ENCODE measurements at places on chromosomes 16 and 17. TPM values are rescaled to one million over a fixed set of nuclear protein-coding genes. Genes with fewer than 3 reads are reported as not detected.

DNA sequence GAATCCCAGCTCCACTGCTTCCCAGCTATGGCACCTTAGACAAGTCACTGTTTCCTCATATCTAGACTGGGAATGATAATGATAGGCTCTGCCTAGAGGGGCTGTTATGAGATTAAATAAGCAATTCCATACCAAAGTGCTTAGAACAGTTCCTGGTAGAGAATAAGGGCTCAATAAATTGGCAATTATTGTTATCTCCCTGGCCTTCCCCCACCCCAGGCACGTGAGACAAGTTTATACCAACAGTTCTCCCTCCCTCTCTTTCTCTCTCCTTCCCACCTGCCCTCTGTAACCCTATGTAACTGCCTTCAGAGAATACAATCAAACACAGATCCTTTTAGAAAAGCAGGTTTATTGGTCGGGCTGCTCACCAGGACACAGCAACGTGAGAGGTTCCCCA, 13.9 kb upstream of the STAT3 start:
- no peak for DNase-seq

DNA sequence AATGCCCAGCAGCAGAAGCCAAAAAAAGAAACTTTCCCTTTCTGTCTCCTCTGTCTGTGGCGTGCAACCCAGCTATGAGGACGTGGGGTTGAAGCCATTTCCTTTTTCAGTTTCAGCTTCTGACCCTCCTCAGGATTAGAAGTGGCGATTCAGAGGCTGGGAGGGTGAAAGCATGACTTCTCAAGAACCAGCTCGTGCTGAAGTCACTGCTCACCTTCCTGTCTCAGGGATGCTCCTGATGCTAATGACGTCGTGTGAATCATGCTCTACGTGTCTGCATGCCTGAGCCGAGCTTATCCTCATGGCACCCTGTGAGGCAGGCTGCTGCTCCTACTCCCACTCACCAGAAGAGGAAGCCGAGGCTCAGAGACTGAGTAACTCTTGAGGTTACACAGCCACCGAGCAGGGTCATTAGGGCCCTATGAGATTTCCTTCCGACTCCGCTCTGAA, 5.7 kb upstream of the LPO start:
- no peak for DNase-seq

Gene IKZF3
- total RNA-seq = 106 TPM

GRCh38 chr17:5780476-5780875, 196.2 kb upstream of the NLRP1 start:
- DNase-seq = no peak

- DNase-seq = no peak
These were observed 5.9 kb upstream of the CCDC154 start for GRCh38 chr16:1450218-1450617.

DNA sequence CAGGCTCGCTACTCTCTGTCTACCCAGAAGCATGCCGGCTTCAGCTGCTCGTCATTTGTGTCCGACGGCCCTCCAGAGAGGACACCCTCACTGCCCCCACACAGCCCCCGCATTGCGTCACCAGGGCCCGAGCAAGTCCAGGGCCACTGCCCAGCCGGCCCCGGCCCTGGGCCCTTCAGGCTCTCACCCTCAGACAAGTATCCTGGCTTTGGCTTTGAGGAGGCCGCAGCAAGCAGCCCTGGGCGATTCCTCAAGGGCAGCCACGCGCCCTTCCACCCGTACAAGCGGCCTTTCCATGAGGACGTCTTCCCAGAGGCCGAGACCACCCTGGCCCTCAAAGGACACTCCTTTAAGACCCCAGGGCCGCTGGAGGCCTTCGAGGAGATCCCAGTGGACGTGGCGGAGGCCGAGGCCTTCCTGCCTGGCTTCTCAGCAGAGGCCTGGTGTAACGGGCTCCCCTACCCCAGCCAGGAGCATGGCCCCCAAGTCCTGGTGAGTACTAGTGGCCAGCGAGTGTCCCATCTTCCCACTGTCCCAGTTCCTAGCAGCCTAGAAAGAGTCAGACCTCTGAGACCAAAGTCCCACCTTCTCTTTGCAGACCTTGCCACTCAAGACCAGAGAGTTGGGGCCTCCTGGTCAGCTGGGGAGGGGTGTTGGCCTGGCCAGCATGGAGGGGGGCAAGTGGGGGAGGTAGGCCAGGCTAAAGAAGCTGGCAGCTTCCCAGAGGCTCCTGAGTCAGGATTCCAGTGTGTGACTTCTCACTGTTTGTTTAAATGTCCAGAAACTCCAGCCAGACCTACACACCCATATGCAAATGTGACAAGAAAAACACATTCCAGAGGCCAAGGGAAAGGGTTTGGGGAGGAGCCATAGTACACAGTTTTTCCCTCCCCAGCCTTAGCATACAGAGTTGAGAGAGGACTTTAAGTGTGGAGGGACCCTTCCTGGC, 18.6 kb downstream of the FOXN1 start:
- no peak for DNase-seq

DNA sequence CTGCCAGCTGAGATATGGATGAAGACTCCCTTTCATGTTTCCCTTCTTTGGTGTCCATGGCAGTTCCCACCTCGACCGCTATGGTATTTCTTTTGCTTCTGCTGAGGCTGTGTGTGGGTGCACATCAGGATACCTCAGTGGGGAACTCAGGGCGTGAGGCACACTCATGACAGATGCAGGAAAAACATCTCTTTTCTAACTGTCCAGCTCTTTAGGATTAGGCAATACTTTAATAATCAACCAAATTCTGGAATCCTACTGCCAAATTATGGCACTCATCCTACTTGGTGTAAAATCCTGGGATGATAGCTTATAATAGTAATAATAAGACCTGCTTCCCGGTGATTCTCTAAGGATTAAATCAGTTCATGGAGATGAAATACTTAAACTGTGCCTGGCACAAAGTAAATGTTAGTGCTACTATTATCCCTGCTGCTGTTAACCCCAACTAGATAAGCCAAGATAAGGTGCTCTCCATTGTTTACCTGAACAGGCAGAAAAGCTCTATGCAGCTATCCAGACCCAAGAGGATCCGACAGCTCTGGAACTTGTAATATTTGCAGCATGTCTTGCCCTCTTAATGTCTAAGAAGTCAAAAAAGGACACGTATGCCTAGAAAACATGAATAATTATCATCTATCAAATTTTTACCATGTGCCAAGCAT, 543.3 kb downstream of the WWOX start:
- no peak for DNase-seq

Gene CIBAR2
- not detected for total RNA-seq

DNA sequence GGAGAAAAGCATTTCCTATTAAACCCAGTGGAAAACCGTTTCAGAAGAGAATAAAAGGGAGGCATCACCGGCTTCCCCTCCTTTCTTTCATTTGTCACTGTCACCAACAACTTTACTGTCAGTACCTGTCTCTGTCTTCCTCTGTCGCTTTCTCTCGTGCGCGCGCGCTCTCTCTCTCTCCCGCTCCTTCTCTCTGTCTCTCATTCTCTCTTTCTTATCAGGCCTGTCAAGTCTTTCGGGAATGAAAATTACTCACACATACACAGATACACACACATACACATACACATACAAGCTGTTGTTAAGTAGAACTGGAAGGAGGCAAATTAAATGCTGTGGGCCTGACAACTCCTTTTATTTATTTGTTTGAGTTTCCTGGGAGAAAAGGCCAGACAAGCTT, 17.6 kb downstream of the MYOCD start:
- no peak for DNase-seq

- DNase-seq = no peak
These were observed 71.1 kb upstream of the MED9 start for GRCh38 chr17:17405673-17406072.

Gene ENGASE
- 60.1 TPM for total RNA-seq

Gene GRAP
- total RNA-seq = 26.7 TPM

DNA sequence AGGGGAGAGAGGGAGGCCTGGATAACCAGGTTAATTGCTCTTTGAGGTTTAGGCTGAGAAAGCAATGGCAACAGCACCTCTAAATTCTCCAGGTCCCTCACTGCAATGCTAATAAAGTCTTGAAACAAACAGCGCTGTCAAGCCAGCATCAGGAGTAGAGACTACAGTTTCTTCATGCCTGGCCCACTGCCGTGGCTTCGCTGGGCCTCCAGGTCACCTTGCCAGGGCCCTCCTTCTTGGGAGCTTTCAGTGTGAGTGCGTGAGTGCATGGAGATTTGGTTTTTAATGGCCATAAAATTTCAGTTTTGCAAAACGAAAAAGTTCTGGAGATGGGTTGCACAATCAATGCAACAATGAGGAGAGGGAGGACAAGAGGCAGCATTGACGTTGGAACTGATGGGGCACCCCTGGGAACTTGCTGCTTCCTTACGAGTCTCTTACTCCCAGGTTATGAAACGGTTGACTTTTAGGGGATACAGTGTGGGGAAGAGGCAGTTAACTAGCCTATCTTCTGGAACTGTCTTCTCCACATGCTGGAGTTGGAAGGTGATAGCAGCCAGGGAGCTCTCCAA, 229.4 kb downstream of the XYLT1 start:
- DNase-seq = no peak
